Right lung (tissue), 10 donors: ENCODE measurements at places on chromosomes 16 and 17.

GRCh38 chr17:48559122-48559839 lies 14.4 kb upstream of the HOXB2 start:
- peak; percentile 21 for DNase-seq

- no peak for DNase-seq
Observed at GRCh38 chr16:78452025-78452555, 352.6 kb downstream of the WWOX start.

- no peak for DNase-seq
Observed at GRCh38 chr16:53612003-53612402, 91.7 kb downstream of the RPGRIP1L start.

- DNase-seq: no peak
Observed at GRCh38 chr17:12136646-12137045, 116.0 kb downstream of the MAP2K4 start.

- DNase-seq: no peak
Observed at GRCh38 chr16:78154729-78155461, 55.4 kb downstream of the WWOX start.

DNA sequence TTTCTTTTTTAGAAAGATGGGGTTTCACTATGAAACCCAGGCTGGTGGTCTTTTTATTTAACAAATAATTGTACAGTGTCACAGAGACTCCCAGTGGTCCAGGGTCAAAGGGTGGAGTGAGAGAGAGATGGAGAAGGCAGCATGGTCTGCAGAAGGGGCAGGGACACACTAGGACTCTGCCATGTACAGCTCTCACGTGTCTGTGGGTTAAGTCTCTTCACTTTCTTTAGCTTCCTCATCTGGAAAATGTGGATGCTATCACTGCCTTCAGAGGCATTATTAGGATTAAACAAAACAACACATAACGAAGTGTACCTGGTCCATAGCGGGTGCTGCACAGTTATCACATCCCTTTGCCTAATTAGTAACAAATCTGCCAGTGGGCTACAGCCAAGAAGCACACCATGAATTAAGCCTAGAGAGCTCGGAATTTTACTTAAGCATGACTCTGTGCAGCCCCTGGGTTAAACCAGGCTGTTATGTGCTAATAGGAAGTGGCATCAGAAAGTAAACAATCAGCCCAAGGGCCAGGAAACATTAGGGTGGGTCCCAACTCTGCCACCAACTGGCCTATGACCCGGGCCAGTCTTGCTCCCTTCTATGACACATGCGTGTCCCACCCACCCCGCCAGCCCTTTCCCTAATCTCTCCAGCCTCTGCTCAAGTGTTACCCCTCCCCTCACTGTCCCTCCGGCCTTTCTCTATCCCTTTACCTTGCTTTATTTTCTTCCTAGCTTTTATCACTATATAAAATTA lies 13.9 kb downstream of the TOP3A start:
- no peak for DNase-seq

DNA sequence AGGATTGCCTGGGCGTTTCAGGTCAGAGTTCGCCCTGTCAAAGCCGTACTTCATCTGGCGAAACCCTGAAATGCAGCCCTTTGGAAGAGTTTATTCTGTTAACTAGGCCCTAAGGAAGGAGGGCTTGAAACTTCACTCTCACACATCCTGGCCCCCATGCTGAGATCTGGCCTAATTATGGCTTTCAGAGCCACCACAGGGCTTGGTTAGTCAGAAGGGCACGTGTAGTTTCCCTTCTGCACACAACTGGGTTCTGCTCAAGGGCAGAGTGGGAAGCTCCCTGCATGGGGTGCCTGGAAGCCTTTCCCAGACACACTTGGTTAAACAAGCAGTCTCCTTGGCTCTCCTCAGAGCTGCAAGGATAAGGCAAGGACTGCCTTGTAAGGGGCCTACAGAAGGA lies 397.3 kb downstream of the SHISA9 start:
- DNase-seq: no peak

- no peak for DNase-seq
Observed at GRCh38 chr17:9138161-9138717, 116.9 kb downstream of the NTN1 start.

DNA sequence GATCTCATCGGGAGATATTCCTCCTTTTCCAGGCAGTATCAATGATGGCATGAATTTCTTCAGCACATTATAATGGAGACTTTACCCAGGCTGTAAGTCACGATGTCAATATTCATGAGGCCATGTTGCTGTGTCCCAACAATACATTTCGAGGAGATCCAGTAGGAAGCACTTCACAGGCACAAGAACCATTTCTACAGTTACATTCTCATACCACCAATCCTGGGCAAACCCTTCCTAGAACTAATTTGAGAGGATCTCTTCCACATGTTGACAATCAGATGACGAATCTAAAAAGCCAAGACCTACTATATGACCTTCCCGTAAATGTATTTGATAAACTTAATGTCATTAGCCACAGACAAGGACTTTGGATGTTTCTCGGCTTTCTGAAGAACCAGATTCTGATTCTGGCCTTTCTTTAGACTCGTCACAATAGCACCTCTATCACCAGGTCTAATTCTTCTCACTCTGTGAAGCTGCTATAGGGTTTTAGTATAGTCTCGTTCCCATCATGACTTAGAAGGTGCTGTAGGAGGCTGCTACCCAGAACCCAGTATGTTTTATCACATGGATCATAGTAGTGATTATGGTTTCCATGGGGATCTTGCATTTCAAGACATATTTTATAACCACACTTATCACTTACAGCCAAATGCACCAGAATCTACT lies 40.2 kb downstream of the C16orf87 start:
- DNase-seq: no peak

DNA sequence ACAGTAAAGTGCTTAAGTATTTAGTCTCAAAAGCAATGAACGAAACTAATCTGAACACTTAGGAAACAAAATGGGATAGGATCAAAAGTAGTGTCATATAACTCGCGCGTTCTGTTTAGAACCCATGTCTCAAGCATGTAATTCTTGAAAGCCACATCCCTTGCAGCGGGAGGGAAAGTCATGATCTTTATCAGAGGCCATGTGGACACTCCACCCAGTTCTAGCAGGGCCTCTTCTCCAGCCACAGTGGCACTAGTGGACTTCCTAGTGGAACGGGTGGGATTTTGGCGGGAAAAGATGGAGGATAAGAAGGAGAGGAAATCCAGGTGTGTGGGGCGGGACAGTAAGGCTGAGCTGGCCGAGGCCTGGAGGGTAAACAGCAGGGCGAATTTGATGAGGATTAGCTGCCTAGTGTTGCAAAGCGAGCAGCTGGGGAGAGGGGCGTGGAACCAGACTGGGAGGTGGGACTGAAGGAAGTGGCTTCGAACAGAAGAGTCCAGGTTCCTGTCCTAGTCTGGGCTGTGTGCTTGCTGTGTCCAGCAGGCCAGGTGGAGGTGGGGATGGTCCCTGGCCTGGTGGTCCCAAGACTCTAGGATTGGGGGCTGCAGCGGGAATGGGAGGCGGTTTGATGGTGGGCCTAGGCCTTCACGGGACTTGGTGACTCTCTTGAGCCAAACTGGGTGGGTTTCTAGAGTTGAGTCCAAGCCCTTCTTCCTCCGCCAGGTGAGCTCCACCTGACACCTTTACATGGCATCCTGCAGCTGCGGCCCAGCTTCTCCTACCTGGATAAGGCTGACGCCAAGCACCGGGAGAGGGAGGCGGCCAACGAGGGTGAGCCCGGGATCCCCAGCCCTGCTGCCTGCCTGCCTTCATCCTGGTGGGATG lies 15.9 kb downstream of the POLR3E start:
- no peak for DNase-seq

DNA sequence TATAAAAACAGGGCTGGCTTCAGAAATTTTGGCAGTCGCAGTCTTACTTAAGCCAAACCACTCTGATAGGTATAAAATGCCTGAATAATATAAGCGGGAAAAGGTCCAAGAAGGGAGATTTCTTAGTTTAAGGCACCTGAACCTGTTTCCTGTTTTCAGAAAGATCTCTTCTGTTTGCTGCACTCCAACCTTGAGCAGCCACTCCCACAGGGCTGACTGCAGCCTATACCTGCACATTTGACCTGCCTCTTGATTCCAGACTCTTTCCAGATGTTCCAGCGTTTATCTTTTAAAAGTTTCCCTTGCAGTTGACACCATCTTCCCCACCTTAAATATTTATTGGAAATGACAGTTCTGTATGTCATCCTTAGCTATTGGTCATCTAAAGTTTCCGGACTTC lies 132.2 kb downstream of the SKAP1 start:
- no peak for DNase-seq

DNA sequence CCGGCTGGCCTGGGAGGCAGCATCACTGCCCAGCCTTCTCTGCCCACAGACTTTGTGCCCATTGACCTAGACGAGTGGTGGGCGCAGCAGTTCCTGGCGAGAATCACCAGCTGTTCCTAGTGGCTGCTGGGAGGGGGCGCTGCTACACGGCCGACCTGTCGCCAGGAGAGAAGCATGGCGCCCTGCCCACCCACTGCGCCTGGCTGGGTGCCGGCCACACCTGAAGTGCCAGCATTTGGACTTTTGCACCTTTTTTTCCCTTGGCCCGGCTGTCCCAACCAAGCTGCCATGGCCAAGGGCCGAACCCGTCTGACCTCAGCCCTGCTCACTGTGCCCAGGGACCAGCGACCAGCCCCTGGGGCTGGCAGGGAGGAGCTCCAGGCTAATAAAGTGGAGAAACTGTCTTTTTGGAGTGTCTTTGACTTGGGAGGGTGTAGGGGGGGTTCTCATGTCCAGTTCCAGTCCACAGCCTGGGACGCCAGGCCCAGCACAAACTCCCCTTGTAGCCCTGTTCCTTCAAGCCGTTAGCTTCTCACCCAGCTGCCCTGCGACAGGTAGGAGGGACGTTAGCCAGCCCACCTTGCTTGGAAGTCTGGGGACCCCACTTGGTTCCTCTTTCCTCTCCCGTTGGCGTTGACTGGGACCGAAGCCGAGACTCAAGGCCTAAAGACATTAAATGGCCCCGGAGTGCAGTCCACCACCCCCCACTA lies 939 bp upstream of the WDR90 start:
- no peak for DNase-seq

DNA sequence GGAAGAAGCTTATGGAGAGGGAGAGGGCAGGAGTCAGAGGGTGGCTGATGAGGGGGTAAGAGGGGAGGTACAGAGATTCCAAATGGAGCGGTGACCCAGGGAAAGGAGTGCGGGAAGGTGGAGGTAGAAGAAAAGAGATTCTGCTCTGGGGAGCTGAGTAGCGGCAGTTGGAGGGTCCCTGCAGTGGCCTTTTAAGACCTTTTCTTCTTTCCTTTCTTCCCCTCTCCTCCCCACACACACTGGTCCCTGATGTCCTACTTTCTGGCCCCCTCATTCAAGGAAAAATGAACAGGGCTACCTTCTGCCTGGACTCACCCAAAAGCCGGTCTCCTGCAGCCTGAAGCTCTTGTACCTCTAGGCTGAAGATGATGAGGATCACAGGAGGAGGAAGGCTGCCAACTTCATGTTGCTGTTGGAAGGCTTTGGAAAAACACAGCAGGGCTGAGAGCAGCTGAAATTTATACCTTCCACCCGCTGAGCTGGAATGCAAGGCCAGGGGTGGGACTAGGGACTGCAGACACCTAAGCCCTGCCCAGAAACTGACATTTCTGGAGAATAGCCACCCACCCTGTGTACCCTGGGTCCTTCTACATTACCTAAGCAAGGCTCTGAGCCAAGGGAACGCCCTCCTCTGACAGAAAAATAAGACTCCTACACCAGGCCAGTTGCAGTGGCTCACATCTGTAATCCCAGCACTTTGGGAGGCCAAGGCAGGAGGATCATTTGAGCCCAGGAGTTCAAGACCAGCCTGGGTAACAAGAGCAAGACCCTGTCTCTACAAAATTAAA lies 9.4 kb upstream of the HEATR6 start:
- DNase-seq: no peak

GRCh38 chr16:80947239-80947638 lies 59.4 kb downstream of the CMC2 start:
- DNase-seq: no peak

- no peak for DNase-seq
Observed at GRCh38 chr17:286571-286970, 66.0 kb downstream of the RPH3AL start.

DNA sequence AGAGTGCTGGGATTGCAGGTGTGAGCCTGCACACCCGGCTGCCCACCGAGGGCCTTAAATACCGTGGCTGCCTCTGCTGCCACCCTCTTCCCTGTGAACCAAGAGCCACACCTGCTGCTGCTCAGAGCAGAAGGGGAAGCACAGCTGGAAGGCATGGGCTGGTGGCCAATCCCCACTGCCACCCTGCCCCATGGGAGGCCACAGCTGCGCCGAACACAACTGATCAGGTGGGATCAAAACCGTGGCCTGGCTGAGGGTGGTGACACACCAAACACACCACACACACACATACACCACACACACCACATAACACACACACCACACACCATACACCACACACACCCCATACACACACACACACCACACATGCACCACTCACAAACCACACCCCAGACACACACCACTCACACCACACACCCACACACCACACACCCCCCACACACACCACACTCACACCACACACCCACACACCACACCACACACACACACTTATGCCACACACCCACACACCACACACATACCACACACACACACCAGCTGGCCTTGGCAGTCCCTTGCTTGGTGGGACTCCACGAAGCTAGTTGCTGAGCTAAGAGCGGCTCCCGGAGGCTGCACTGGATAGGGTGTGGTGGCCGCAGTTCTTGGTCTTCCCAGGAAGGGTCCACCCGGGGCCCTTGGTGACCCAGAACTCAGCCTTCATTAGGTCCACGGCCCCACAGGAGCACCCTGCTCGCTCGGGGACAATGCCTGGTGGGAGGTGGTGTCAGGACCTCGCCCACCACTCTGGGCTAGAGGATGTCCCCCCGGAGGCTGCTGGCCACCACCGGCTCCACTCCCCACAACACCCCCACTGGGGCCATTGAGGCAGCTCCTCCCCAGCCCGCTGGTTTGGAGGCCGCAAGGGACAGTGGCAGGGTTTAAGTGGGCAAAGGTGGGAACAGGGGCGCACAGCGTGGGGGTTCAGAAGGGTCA lies 14.9 kb downstream of the CEP131 start:
- no peak for DNase-seq

- DNase-seq: no peak
Observed at GRCh38 chr16:29745853-29746345, at the start of gene C16orf54. C16orf54 (minus strand) TSS chr16:29745990; CDS start chr16:29744951, 1,039 bp downstream.

DNA sequence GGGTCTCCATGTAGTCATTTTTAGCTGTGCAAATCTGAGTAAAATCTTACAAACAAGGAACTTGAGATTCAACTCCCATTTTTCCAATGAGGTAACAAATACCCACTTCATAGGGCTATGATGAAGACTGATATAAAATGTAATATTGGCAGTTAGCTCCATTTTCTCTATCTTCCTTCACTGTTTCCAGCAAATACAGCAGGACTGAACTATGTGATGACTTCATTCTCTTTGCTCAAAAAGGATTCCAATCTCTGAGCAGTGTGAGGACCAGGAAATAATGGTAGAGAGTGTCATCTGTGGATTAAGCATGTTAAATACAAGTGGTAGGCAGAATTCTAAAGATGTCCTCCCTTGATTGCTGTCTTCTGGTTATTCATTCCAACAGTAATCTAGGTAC lies 18.3 kb downstream of the RND2 start:
- no peak for DNase-seq

GRCh38 chr17:63476854-63477479 lies at the start of gene ACE:
ACE (plus strand) TSS chr17:63477061; CDS start chr17:63477095, 34 bp downstream.
- DNase-seq: no peak

GRCh38 chr17:18932360-18933055 lies 19.5 kb upstream of the SLC5A10 start:
- DNase-seq: no peak
